Activated CD4-positive, alpha-beta T cell treated with anti-CD3 and anti-CD28 coated beads, Interleukin-2, amount 10 ng/mL, durations not matched to agents 24 days and 14 days (primary cell): ENCODE measurements at places on chromosomes 12 and 14.
A peak's percentile ranks its signal among the peaks of the same experiment; 100 is the strongest.

GRCh38 chr12:122265476-122265875 lies 818 bp downstream of the VPS33A start:
- DNase-seq = peak; percentile 67

DNA sequence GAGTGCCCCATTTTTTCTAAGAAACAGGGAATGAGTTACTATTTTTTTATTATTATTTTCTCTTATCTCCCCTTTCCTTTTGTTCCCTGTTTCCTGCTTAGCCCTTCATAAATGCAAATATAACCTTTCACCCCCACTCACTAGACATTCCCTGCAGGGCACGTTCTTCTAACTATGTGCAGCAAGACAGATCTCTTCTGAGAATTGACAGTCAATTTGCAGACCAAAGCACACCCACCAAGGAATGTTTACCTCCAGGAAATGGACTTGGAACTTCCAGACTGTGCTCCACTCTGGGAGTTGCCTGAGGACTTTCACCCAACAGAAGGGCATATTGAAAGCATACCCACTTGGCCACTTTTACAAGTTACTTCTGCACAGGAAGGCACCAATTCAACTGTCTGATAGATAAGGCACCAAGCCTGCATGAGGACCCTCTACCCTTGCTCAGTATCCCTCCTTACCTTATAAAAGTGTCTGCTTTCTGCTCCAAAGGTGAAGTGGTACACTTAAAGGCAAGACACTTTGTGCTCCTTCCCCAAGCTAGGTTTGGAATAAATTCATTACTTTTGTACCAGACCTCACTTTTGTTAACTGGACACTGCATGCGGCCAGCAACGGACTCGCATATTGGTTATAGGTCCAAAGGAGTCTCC lies 6.5 kb downstream of the TAS2R19 start:
- DNase-seq = no peak

DNA sequence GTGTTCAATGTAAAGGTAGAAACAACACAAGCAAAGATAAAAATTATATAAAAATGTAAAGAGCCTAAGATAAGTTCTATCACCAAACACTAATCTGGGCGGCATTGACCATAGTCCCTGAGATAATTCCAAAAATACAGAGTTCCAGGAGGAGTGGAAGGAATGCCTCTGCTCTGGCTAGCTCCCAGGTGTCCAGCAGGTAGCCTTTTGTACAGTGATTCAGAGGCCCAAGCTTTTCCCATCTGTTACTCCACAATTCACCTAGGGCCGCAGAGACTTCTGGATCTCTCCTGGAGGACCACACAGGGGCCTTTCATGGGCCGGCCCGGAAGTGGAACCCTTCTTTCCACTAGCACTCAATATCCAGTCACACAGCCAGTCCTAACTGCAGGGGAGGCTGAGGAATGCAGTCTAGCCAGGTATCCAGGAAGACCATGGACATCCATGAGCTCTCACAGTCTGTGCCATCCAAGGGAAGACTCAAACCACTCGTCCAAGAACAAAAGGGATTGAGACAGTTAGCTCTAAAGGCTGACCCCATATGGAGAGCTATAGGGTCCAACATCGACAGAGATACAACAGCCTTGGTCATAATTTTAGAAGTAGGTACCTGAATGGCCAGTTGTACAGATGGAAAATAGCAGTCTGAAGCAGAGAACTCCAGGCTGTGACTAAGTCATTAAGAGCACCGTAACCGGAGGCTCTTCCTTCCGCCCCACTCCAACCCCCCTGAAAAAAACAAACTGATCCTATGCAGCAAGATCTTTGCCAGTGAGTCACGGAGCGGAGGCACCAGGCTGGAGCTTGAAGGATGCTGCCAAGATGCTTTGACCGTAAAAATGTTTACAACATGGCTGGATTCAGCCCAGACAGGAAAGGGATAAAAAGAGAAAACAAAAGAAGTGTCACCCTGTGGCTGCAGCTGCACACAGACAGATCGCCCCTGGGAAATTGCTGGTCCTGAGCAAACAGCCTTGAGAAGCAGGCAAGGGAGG lies 204.8 kb downstream of the NUAK1 start:
- DNase-seq = no peak

DNA sequence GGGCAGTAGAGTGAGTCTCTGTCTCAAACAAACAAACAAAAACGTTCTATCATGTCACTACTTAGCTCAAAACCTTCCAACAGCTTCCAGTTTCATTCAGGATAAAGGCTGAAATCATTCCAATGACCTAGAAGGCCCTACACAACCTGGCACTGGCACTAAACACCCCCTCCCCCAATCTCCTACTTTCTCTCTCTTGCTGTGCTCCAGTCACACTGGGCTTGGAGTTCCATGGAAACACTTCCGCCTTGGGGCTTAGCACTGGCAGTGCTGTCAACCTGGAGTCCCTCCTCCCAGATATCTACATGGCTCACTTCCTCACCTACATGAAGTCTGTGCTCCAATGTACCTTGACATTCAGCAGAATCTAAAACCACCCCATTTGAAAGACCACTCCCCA lies 65.0 kb upstream of the SINHCAF start:
- DNase-seq = no peak
